ENCODE measurements at places on chromosomes 2 and 18.

DNA sequence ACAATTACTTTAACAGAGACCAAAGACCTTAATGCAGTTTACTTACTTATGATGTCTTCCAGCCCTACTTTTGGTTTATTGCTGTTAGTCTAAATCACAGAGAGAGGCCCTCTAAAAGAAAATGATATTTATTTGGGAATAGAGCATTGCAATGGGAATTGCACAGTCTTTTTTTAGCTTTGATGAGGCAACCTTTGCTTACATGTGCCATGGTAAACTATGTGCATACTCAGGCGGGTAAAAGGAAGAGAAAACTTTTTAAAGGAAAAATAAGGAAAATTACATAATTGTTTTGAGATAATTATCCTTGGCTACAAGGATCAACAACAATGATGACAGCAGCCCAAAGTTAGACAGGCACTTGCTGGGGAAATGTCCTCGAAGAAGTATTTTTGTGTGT, 78.6 kb downstream of the EFEMP1 start:
- DNase-seq = no peak

DNA sequence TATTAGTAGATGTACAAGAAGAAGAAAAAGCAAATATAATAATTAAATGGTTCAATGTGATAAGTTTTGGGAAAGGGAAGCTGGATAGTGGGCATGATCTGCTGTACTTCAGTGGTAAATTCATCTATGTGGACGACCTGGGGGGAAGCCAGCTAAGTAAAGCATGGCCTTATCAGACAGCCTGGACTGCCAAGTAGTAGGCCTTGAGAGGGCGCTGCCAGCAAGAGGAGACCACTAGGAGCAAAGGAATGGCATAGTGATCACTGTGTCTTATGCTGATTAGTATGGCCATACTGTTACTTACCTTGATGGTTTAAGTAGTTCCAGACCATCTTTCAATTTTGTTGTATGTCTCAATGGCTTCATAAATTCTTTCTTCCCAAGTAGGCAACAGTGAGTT, 287.6 kb downstream of the SETBP1 start:
- no peak for DNase-seq

DNA sequence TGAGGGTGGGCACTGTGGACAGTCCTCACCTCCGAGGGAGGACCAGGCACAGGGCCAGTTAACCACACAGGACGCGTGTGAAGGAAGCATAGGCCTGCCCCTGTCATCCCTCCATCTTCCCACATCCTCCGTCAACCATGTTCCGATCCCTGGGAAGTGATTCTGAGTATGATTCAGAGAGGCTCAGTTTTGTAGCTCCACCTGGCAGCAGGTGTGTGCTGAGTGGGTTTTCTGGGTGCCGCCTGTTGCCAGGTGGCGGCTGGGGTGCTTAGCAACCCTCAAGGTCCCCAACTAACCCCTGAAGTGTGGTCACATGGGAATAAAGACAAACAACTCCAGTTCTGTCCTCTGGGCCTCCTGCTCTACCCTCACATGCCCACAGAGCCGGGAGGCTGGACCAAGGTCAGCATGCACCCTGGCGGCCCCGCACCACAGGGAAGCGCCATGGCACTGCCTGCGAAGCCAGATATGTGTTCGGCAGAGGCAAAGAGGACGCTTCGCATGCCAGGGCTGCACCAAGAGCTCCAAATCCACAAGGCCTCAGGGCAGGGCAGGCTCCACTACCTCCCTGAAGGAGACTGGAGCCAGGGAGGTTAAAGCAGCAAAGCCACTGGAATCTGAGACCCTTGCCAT, 60.0 kb downstream of the ADCY3 start:
- no peak for DNase-seq

DNA sequence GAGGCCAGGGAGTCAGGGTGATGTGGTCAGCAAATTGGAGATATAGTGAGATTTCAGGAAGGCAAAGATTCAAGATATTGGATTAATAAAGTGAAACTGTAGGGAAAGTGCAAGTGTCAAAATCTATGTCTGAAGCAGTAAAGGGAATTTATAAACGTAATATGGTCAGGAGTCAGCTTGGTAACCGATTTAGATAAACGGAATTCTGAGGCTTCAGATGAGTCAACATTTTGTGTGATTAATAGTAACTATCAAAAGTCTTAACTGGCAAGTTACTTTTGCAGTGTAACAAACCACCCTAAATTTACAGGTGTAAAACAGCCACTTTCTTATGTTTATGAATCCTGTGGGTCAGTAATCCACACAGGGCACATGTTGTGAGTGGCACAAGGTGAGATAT, 10.9 kb downstream of the MTX2 start:
- DNase-seq = no peak

- no peak for DNase-seq
Measured at GRCh38 chr2:137975280-137976271, 11.3 kb downstream of the HNMT start.

DNA sequence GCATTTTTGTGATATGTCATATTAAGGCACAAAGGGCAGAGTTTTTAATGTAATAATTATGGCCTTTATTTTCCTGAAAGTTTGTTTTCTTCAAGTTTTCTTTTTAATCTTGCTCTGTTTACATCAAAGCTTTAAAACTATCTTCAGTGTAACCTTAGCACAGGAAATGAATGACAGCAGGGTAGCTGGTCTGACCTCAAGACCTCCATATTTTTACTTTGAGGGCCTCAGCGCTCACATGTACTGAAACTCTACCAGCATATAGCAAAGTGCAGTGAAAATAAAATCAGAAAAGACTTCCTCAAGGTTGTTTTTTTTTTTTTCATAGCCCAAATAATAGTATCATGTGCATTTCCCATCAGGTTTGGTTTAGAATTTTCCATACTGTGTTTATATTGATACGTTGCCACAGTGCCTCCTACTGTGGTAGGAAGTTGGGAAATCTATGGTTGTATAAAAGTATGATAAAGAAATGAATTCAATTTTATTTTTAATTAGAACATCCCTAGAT, 163.4 kb downstream of the UBE2E3 start:
- no peak for DNase-seq

GRCh38 chr2:175805442-175806124, 196.5 kb downstream of the LNPK start:
- DNase-seq = no peak

GRCh38 chr2:50347358-50348044, 684.4 kb downstream of the NRXN1 start:
- DNase-seq = no peak

DNA sequence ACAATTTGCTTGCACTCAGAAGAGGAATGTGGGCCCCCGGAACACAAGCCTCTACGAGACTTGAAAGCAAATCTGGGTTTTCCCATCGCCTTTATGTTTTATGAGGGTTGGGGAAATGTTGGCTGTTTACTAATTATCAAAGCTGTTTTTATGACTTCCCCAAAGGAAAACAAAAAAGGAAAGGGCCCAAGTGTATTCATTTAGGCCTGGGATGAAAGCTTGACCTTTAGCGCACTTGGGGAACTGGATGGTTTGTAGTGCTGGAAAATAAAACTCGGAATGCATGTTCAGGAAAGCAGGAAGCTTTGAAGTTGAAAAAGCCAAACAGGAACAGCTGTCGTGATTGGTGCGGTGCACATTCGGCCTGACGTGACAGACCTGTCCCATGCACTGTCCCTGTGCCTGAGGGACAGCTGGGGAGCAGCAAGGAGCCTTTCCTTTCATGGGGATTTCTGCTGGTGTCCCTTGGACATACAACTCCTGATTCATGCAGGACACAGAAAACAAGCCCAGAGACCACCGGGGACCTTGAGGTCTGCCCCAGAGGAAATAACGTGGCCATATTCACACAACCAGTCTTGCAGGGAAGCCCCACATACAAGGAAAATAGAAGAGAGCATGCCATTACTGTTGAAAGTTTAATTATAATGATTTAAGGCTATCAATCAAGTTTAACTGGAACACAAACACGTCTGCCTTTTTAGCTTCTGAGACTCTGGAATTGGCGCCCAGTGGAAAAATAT, 169.7 kb upstream of the APCDD1 start:
- DNase-seq = no peak

GRCh38 chr2:240387669-240388358, 47.6 kb upstream of the GPC1 start:
- DNase-seq = no peak

DNA sequence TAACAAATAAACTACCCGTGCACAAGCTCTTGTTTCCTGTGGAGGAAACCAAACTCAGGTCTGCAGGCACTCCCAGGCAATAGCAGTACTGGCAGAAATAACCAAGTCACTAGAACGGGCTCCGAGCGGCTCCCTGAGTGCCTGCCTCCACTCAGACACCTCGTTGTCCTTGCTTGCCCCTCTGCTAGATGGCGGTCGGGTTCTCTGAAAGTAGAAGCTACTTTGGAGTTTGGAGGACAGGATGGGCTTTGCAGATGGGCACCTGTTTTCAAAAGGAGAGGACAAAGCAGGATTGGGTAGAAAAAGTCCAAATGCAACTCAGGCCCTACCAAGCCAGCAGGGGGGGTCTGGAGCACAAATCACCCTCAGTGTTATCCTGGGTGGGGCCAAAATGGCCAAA, 136.4 kb downstream of the LRRC30 start:
- no peak for DNase-seq

DNA sequence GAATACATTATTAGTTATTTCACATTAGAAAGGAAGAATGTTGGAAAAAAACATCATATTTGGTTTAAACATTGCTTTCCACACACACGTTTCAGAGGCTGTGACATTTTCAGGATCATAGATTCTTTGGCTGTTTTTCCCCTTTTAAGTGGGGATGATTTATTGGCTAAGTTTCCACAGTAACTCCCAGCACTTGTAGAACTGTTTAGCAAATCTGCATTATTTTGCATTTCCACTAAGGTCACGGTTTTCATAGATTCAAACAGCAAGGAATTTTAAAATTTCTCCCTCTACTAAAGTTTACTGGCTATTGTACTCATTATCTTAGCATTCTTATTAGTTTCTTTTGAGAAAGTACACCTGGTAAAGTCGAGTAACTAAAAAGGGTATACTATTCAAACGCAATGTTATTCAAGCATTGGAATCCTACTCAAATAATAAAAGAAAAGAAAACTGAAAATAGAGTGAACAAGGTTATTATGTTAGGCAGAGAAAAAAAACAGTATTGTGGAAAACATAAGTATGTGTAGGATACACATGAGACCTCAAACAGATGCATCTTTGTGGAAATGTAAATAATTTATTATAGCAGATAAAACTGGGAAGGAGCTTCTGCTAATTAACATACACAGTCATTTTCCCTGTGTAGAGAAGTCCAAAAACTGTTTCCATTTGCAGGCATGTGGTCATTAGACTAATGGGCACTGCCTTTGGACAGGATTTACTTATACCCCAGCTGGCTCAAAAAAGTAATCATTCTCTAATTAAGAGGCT, 633.8 kb downstream of the NRXN1 start:
- no peak for DNase-seq

DNA sequence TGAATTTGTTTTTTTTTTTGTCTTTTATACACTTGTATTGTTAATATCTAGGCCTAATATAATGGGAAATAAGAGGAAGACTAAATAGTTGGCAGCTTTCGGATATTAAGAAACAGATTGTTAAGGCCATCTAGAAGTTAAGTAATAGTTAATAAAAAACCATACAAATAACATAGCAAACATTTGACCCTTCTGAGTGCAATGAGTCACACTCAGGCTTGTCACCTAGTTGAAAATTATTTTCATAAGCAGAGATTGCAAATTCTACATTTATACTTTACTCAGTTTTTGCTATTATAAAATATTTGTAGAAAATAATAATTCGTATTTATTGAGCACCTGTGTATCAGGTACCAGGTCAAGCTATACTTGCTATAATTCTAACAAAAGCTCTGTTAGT, 2.4 kb downstream of the NUP35 start:
- DNase-seq = no peak

- no peak for DNase-seq
Measured at GRCh38 chr2:8549942-8550341, 131.9 kb upstream of the ID2 start.

GRCh38 chr2:176565641-176566323, 296.5 kb downstream of the MTX2 start:
- DNase-seq = no peak

GRCh38 chr2:203195331-203196036, 43.3 kb upstream of the CYP20A1 start:
- DNase-seq = no peak

DNA sequence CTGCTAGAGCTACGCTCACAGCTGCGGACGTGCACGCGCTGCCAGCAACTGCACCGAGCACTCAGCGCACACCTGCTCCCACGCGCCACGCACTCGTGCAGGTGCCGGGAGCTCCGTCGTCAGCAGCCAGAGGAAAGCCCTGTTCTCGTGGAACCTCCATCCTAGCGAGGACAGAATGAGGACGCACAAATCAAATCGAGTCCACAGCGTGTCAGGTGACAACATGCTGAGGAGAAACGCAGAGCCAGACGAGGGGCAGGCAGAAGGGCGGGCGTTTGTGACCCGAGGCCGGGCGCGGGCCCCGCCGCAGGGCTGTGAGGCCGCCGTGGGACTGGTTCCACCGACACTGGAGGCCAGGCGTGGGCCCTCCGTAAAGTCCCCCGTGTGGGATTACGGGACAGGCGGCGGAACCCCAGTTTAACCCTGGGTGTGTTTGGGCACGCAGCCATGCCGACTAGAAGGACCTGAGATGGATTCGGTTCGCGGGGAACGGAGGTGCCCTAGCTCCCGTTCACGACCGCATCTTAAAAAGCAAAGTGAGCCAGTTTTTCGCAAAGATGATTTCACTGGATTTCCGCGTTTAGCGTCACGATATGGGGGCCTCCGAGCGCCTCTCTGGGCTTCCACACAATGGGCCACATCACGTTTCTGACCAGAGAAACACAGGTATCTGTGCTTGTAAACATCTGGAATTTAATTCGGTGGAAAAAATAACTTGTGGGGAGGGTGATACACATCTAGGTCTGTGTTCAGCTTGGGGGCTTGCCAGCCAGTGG, 26.9 kb upstream of the ALKAL2 start:
- no peak for DNase-seq

GRCh38 chr18:27750014-27750413, 426.9 kb downstream of the CDH2 start:
- DNase-seq = no peak

GRCh38 chr2:168254158-168254935, 7.0 kb upstream of the STK39 start:
- no peak for DNase-seq

DNA sequence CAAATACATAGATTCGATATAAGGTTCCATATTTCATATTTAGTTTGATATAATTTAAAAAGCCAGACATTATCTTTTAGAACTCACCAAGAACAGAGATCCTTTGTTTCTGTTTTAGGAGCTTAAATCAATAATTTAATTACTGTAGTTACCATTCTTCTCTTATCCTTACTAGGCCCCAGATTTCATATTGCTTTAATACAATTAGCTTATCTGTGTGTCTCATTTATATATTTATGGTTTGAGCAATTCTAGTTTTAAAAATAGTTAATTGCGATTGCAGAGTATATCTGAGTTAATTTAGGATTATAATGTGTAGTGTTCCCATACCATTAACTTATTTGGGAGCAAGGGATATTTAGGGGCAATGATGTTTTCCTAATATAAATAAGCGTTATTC, 558.8 kb upstream of the ZNF804A start:
- no peak for DNase-seq

Data from esophagus squamous epithelium (tissue), 5 donors.